ENCODE measurements at places on chromosomes 4 and X.

- DNase-seq = no peak
These were observed 17.5 kb downstream of the CCDC160 start for GRCh38 chrX:134254511-134254910.

DNA sequence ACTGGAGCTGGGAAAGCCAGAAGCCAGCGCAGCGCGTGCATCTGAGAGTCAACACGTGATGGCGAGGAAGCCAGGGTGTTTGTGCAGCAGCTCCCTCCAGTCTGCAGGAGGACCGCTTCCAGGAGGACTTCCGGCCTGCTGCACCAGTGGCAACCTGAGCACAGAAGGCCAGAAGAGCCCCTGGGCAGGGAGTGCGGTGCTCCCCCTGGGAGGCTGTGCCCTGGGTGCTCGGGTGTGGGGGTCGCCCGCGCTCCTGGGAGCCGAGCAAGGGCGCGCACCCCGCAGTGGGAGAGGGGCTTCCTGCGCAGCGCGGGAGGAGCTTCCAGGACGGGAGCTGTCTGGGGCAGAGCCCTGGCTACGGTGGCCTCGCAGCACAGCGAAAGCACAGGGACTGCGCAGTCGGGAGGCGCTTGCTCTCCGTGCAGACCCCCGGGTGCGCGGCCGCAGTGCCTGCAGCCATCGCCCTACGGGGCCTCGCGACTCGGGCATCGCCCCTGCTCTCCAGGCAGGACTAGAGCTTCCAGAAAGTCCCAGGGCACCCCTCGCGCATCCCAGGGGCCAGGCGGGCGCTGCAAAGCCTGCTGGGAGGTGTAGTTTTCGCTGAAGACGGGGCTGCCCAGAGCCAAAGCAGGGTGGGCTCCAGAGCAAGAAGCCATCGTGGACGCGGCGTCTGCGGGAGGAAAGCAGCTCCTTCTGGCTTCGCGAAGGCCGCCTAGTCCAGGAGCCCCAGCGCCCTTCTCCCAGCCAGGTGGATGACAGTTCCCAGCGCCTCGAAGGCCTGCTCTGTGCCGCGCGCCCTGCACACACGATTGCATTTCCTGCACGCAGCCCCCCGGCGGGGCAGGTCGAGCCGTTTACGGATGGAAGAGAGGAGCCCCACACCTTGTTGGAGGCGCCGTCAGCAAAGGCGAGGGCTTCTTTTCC is 24.1 kb upstream of the WFS1 start:
- DNase-seq = no peak

GRCh38 chr4:183078634-183079033 is 20.4 kb upstream of the WWC2 start:
- DNase-seq = no peak

DNA sequence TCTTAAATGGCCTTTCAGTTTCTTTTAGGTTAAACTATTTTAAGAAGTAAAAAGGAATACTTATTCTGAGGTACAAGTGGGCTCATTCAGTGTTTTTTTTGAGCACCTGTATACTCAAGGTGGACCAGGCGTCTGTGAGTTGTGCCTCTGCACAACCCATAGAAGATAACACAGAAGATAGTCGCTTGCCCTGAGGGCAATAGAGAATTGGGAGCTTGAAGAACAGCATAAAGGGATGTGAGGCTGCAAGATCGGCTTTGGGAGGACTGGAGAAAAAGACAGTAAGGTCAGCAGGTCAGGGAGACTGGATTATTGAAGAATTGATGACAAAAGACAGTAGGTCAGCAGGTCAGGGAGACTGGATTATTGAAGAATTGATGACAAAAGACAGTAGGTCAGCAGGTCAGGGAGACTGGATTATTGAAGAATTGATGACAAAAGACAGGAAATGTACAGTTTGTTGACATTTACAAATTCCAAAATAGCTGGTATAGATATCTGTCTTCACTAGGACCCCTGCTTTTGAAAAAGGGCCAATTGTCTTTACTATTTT is 3.1 kb downstream of the CPE start:
- no peak for DNase-seq

GRCh38 chr4:106762666-106763443 is 273.3 kb downstream of the DKK2 start:
- DNase-seq = no peak

- no peak for DNase-seq
These were observed 149.3 kb downstream of the SPRY1 start for GRCh38 chr4:123545667-123546572.

DNA sequence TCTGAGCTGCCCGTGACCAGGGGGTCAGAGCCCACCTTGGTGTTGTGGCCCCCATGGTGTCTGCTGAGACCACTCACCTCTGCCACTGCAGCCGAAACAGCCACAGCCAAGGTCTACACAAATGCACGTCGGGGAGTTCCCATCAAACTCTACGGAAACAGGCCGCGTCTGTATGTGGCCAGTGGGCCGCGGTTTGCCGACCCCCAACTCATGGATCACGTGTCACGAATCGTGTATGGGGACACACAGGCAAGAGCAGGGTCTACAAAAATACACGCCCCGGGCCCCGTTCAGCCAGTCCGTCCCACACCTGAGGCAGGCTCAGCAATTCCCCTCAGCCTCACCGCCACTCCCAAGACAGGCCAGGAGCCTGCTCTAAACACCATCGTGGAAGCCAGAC is 53.8 kb downstream of the FAM53A start:
- DNase-seq = no peak

DNA sequence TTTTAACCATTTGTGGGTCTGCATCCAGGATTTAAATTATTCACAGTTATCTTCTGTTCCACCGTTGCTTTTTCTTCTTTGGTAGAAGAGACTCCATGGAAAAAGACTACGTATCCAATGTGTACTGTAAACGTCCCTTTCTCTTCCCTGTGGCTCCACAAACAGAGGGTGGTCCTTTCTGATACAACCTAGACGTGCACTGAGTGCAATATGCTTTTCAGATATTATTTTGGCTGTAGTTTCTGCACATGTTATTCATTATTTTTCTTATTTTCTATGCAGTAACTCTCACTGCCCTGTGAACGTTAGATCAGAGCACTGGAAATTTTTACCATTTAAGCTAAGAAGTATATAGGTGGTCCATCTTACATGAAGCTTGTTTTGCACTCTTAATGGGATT is 72.7 kb downstream of the SHISA3 start:
- DNase-seq = no peak

GRCh38 chrX:8847360-8847759 is 46.2 kb upstream of the FAM9A start:
- DNase-seq = no peak

DNA sequence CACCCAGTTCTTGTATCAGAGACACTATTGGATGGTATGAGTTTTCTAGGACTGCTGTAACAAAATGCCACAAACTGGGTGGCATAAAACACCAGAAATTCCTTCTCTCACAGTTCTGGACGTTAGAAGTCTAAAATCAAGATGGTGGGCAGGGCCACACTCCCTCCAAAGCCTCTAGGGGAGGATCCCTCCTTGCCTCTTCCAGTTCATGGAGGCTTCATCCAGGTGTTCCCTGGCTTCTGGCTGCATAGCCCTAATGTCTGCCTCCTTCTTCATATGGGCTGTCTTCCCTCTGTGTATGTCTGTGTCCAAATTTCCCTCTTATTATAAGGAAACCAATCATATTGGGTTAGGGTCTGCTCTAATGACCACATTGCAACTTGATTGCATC is 38.4 kb upstream of the RASL11B start:
- no peak for DNase-seq

- no peak for DNase-seq
These were observed 54.7 kb upstream of the TRPC5 start for GRCh38 chrX:112137276-112137675.

DNA sequence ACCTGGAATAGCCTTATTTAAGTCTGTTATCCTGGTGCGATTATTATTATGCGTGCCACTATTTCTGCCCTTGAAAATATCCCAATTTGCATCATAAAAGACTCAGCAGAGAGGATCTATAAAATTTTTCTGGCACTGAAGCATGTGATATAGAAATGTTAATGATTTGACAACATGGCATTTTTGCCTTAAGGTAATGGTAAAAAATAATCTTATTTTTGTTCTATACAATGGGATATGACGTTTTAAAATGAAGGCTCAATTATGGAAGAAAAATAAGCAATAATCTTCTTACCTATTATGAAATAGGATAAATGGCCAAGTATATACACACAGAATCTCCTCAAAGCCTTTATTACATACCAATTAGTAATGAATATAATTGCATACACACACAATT is 113.5 kb downstream of the PDGFC start:
- no peak for DNase-seq

- DNase-seq = no peak
These were observed 135.0 kb downstream of the RAB28 start for GRCh38 chr4:13349096-13349495.

DNA sequence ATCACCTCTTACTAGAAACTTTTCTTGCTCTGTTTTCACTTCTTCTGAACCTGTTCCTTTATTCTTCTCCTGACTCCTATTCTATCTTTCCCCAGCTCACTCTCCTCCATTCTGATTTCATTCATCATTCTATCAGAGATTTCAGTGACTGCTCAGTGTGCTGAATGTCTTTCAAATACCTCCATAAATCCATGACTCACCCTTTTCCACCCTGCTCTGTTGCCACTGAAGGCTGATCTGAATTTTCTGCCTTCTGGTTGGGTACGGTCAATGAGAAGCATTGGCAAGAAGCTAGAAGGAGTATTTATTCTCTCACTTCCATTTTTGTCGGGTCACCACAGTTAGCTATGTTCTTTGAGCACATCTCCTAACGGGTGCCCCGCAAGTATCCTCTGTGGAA is 265.9 kb downstream of the CBLL2 start:
- DNase-seq = no peak

- DNase-seq = no peak
These were observed 172.3 kb downstream of the SHOX start for GRCh38 chrX:802846-803245.

DNA sequence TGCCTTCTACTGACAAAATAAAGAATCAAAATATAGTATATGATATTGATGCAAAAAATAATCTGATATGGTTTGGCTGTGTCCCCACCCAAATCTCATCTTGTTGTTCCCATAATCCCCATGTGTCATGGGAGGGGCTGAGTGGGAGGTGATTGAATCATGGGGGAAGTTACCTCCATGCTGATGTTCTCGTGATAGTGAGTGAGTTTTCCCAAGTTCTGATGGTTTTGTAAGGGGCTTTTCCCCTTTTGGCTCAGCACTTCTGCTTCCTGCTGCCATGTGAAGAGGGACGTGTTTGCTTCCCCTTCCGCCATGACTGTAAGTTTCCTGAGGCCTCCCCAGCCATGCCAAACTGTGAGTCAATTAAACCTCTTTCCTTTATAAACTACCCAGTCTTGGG is 70.2 kb downstream of the TMEM165 start:
- no peak for DNase-seq

DNA sequence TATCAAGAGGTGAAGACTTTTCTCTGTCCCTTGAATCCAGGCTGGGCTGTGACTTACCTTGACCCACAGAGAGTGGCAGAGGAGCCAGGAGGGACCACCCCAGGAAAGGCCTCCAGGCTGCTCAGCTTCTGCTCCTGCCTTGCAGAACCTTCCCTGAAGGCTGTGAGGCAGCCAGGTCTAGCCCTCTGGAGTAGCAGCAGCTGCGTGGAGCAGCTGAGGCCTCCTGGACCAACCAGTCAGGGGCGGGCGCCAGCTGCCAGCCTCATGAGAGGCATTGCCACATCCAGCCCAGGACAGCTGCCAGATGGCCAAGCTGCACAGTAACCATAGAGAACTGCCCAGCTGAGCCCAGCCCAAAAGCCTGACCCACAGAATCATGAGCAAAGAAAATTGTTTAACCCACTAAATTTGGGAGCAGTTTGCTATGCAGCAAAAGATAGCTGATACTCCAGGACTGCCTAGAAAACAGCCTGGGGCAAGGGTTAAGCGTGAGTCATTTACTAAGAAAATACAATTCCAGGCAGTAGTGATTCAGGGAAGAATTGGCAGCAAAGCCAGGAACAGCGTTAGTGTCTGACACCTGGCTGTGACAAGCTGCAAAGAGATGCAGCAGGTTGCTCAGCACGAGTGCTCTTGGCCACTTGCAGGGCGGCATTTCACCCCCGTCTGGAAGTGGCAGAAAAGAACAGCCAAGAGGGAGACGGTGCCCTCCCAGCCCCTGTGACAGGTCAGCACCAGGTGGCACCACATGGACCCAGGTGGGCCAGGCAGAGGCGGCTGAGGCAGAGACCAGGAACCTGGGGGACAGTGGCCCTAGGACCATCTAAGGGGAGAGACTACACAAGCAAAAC is 14.7 kb upstream of the PDE6B start:
- no peak for DNase-seq

DNA sequence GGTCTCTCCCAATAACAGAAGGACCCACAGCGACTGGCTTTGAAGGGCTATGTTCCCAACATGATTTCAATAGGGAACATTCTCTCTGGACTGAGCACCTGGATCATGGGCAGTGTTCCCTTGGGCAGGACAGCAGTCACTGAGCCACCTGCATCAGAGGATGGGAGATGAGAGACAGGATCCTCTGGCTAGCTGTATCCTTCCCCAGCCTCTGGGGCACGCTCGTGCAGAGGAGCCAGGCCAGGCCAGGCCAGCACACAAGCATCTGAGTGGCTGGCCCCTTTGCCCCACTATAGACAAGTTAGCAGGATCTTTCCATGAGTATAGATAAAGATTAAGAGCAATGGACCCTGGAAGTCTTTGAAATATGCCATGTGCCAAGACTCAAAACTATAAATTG is 66.3 kb downstream of the NEUROG2 start:
- no peak for DNase-seq

GRCh38 chrX:66915893-66916292 is 277.0 kb upstream of the EDA2R start:
- DNase-seq = no peak

DNA sequence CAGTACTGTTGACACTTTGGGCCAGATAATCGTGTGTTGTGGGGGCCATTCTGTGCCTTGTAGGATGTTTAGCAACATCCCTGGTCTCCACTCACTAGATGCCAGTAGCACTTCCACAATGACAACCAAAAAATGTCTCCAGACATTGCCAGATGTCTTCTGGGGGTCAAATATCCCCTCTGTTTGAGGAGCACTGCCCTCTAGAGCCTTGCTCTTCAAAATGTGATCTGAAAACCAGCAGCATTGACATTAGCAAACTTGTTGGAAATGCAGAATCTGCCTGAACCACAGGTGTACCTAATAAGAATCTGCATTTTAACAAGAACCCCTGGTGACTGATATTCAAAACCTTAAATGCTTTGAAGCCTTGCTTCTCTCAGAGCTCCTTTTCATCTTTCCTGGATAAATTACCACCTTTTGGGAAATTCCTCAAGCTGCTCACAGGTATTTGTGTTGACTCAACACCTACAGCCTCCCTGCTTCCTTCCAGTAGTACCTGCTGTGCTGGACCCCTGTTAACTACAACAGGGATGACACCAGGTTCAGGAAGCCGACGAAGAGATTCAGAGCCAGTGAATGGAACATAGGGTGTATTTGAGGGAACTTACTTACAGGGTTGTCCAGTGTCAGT is 459.0 kb upstream of the NR3C2 start:
- DNase-seq = no peak
